Muscle of back (tissue), 13 donors: ENCODE measurements at places on chromosomes 5 and 9.

GRCh38 chr9:126377176-126377509, 50.5 kb downstream of the MVB12B start:
- no peak for DNase-seq

DNA sequence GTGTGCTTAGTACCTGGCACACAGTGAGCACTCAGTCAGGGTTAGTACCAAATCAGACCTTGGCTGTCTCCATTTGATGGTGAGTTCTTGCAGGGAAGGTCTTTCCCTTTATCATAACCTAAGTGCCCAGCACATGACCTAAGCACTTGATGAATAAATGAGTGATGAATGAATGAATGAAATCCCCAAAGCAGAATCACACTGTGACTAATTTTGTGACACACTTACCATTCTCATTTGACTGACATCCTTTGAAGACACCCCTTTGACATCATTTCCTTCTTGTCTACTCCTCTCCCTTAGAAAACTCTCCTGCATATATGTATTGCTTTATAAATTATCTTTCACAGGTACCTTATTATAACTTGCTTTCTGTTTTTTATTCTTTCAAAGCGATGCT, 130.2 kb upstream of the ELL2 start:
- DNase-seq = no peak

DNA sequence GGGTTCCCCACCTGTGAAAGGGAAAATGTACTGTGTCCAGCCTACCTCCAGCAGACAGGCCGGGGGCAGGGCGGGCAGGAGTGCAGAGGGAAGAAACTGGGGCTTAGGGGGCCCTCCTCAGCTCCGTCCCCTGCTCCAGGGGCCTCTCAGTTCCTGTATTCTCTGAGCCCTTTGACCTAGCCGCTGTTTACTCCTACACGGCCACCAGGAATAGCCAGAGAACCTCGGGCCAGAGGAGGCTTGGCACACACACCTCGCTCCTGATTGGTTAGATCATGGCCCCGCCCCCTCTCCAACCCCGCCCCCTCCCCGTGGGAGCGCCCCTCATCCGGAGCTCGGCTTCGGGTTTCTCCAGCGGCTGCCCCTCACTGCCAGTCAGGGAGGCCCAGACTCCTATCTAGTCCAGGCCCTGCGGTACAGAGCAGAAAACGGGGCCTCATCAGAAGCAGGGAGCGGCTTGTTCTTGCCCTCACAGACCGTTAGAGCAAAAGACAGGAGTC, 2.2 kb downstream of the ST6GALNAC6 start:
- DNase-seq = peak; percentile 74

- DNase-seq = no peak
Observed at GRCh38 chr5:177134697-177135225, 1.2 kb downstream of the NSD1 start.

- DNase-seq = no peak
Observed at GRCh38 chr9:89410641-89411350, 87.1 kb downstream of the SEMA4D start.

DNA sequence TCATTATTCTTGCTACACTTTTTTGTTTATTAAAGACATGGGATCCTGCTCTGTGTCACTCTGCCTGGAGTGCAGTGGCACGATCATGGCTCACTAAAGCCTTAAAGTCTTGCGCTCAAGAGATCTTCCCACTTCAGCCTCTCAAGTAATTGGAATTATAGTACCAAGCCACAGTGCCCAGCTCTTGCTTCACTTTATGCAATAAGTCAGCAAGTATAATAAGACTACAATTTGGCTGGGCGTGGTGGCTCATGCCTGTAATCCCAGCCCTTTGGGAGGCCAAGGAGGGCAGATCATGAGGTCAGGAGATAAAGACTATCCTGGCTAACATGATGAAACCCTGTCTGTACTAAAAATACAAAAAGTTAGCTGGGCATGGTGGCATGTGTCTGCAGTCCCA, 5.9 kb downstream of the C9orf153 start:
- no peak for DNase-seq

DNA sequence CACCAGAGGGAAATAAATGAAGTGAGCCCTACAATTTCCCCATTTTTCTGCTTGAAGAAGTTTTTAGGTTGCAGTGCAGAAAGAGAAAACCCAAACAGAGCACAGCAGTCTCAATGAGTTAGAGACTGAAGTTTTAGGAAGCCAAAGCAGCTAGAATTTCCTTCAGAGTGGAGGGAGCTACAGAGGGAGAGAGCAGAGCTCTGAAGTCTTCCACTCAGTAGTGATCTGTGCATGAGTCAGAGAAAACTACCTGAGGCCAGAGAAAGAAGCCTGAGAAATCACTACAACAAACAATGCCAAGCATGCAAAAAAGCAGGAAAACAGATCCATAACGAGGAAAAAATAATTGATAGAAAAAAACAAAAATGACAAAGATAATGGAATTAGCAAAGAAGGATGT, 17.9 kb upstream of the NDUFB6 start:
- DNase-seq = no peak

GRCh38 chr5:42587096-42587723, 164.0 kb downstream of the GHR start:
- peak; percentile 25 for DNase-seq

DNA sequence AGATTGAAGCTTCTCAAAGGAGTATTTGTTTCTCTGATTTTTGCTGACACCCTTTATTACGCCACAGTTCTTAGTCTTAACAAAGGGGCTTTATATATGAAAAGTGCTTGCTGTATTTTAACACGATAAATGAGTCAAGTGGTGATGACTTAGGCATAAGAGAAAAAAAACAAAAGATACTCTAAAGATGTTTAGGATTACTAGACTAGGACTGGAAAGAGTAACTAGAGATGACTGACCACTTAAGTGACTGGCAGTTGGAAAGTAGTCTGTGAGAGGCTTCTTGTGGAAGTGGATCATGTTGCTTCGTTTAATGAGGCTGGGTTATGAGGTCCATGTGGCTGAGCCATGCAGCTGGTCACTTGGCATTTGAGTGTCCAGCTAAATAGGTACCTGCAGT, 69.4 kb upstream of the ACTBL2 start:
- peak; percentile 30 for DNase-seq
